ENCODE measurements at places on chromosomes 5 and 9.
A peak's percentile ranks its signal among the peaks of the same experiment; 100 is the strongest.

DNA sequence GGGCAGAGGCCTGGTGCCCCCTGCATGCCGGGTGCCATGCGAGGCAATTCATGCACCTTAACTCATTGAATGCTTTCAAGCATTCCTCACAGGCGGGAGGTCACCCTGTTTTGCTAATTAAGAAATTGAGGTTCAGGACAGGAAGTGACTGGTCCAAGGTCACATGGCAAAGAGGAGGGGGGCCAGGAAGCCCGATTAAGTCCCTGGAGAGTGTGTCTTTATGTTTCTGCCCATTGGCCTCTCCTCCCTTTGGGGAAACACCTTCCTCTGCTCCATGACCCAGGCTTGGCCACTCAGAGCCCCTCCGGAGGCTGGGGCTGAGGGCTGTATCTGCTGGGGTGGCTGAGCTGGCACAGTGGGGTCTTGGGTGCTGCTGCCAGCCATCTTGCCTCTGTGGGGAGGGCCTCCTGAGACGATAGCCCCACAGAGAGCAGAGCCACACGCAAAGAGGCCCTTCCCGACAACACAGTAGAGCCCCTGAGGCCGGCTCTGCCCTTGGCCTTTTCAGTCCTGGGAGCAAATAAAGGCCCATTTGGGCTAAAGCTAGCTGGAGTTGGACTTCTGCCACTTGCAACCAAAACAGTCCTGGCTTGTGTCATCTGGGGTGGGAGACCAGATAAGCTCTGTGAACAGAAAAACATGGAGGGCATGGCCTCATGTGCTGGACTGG lies 90.8 kb upstream of the NEURL1B start:
- ATAC-seq = no peak

GRCh38 chr5:140309706-140310249 lies 6.9 kb upstream of the PFDN1 start:
- no peak for ATAC-seq

GRCh38 chr5:146051678-146052077 lies 53.7 kb downstream of the PLAC8L1 start:
- ATAC-seq = no peak

- peak; percentile 85 for ATAC-seq
Measured at GRCh38 chr9:92790542-92791527, 26.2 kb upstream of the BICD2 start.

GRCh38 chr9:81489046-81489445 lies 200.3 kb downstream of the TLE1 start:
- ATAC-seq = no peak

DNA sequence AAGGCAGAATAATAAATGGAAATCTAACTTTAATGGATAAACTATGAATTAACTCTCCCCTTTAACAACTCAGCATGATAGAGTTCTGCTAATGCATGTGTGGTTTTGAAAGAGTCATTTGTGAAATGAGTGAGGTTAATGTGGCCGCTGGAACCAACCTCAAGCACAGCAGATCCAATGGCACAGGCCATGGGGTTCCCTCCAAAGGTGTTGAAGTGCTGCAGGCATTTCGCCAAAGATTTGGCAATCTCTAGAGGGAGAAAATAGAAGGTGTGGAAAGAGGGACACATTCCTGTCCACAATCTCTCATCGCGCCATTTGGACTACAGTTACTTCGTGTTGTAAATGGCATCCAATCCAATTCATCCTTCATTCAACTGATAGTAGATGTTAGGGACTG lies 35.0 kb downstream of the AGXT2 start:
- ATAC-seq = no peak

DNA sequence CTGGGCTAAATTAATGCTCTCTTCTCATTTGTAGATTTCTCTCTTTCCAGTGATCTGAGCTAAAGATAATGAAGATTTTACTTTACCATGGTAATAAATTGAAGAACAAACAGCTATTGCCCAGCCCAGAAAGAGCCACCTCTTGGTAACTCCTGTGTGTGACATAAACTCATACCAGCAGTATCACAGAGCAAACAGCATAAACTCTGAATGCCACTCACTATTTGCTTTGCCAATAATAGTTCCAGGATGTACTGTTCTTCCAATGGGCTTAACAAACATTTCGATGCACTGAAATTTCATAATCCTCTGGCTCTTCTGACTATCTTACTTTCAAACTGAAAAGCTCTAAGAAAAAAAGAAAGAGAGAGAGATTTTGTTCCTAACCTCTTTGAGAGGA lies 69.8 kb upstream of the RASEF start:
- ATAC-seq = no peak

GRCh38 chr5:103079796-103080195 lies 40.1 kb downstream of the GIN1 start:
- no peak for ATAC-seq

GRCh38 chr9:135907006-135907430 lies 328 bp downstream of the CAMSAP1 start:
- ATAC-seq = no peak

DNA sequence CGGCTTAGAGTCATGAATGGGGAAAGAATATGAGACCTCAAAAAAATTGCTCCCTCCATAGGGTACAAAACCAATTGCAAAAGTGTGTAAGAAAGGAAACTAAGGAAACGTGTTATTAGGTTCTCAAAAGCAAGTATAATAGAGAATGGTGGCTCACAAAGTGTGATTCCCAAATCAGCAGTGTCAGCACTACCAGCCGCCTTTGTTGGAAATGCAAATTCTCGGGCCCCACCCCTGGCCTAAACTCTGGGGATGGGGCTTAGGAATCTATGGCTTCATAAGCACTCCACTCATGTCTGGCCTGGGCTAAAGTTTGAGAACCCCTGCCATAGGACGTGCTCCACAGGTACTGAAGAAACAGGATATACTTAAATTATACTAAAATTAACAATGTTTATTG lies 1.6 kb upstream of the CCDC69 start:
- ATAC-seq = no peak

GRCh38 chr5:149887622-149888183 lies 56.9 kb downstream of the PDE6A start:
- no peak for ATAC-seq

- ATAC-seq = no peak
Measured at GRCh38 chr9:99385215-99385614, 163.1 kb downstream of the SEC61B start.

DNA sequence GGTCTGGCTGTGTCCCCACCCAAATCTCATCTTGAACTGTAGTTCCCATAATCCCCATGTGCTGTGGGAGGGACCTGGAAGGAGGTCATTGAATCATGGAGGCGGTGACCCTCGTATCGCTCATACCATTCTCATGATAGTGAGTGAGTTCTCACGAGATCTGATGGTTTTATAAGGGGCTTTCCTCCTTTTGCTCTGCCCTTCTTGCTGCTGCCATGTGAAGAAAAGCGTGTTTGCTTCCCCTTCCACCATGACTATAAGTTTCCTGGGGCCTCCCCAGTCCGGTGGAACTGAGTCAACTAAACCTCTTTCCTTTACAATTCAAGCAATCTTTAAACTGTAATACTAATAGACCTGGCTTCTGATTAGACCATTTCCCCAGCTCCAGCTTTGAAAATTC lies 92.2 kb upstream of the SARDH start:
- peak; percentile 45 for ATAC-seq

GRCh38 chr5:107474716-107475489 lies 195.8 kb downstream of the EFNA5 start:
- no peak for ATAC-seq

GRCh38 chr5:65978251-65978650 lies 51.9 kb downstream of the ERBIN start:
- no peak for ATAC-seq

DNA sequence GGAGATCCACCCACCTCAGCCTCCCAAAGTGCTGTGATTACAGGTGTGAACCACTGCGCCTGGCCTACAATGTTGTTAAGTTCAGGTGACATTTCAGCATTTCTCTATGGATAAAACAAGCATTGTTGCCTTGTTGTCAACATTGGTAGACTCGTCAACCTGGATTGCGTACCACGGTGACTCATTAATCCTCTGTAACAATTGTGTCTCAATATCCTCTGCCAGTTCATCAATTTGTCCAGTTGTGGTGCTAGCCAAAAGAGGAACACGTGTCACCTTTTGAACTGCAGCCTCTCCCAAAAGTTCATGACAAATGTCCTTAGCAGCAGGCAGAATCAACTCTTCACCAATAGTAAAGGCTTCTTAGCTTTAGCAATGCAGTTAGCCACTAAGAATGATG lies 46.3 kb upstream of the LARP1 start:
- no peak for ATAC-seq

GRCh38 chr5:112923148-112923917 lies 1.3 kb upstream of the REEP5 start:
- no peak for ATAC-seq

GRCh38 chr9:114719290-114719689 lies 37.3 kb upstream of the TEX48 start:
- no peak for ATAC-seq

GRCh38 chr9:96418920-96419690 lies 935 bp upstream of the ZNF367 start:
- ATAC-seq = peak; percentile 14

- no peak for ATAC-seq
Measured at GRCh38 chr5:81162501-81162900, 70.6 kb upstream of the CKMT2 start.

Data from activated CD4-positive, CD25-positive, alpha-beta regulatory T cell treated with anti-CD3 and anti-CD28 coated beads, Interleukin-2, amount 50 U/mL, for 24 hours (primary cell).